ENCODE measurements at places on chromosomes 2 and 18.

- no peak for DNase-seq
Measured at GRCh38 chr2:55114597-55114996, 64.3 kb upstream of the RTN4 start.

DNA sequence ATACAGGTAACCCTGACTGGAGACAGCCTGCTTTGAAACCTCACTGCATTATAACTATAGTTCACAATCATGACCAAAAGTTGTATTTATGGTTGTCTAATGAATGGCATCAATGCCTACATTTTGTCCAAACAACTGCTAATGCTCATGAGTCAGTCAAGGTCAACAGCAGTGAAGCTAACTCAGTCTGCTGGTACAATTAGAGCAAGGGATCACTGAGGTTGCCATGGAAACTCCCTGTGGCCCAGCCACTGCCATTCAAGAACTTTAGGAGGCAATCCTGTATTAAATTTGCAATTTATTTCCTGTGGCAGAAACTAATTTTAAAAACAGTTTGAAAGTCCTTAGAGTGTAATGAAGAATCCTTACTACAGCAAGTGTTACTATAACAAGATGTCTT lies 185.1 kb upstream of the SMAD7 start:
- DNase-seq, result no peak

DNA sequence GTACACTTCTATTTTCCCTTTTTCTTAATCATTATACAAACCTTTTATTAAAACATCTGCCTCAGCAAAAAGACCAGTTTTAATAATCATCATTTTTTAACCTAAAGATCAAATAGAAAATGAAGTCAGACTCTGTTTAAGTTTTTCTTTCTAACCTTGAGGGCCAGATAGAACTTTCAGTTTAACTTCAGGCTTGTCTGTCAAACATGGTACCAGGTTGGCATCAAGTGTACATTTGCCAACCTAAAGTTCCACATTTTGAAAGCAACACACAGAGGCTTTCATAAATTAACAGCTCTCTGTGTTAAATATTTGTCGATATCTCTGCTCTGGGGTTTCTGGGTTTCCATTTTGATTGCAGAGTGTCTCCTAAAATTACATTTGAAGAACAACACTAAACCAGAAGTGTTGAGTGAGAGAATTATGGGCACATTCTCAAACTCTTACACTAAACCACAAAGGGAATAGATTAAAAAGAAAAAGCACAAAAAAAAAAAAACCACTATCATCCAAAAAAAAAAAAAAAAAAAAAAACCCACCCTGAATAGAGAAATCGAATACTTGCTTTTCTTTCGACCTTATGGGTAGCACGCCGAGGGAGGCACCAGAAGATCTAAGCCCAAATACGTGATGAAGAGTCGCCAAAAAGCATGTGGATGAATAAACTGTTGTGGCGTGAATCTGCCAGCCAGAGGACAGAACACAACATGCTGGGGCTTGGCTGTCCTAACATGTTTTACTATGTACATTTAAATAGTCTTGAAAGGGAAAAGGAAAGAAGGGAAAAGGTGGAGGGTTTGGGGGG lies 166.2 kb downstream of the TCF4 start:
- no peak for DNase-seq

DNA sequence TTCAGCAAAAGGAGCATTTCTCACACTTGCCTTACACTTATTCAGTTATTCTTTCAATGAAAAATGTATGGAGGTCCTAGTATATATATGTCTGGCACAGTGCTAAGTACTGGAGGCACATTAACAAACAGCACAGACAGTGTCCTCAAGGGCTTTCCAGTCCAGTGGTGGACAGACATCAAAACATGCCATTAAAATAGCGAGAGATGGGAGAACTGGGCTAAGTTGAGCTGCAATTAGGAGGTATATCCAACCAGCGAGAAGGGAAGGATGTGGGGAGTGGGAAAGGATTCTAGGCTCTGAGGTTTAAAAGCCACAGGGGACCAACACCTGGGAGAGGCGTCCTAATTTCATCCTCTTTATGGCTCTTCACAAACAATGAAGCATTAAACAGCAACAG lies 127.5 kb upstream of the TTC39C start:
- DNase-seq, result no peak

- no peak for DNase-seq
Measured at GRCh38 chr2:96204836-96205624, 3.6 kb downstream of the STARD7 start.

DNA sequence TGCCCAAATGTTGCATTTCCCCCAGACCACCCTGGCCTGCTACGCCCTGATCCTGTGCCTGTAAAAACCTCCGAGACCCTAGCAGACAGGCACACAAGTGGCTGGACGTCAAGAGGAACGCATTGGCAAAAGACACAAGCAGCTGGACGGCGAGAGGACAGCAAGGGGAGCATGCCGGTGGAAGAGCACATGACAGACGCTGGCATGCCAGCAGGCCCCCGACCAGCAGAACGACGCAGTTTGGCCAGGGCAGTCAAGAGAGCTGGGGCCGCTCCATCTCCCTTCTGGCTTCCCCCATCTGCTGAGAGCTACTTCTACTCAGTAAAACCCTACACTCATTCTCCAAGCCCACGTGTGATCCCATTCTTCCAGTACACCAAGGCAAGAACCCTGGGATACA lies 42.1 kb downstream of the SAP130 start:
- DNase-seq, result no peak

DNA sequence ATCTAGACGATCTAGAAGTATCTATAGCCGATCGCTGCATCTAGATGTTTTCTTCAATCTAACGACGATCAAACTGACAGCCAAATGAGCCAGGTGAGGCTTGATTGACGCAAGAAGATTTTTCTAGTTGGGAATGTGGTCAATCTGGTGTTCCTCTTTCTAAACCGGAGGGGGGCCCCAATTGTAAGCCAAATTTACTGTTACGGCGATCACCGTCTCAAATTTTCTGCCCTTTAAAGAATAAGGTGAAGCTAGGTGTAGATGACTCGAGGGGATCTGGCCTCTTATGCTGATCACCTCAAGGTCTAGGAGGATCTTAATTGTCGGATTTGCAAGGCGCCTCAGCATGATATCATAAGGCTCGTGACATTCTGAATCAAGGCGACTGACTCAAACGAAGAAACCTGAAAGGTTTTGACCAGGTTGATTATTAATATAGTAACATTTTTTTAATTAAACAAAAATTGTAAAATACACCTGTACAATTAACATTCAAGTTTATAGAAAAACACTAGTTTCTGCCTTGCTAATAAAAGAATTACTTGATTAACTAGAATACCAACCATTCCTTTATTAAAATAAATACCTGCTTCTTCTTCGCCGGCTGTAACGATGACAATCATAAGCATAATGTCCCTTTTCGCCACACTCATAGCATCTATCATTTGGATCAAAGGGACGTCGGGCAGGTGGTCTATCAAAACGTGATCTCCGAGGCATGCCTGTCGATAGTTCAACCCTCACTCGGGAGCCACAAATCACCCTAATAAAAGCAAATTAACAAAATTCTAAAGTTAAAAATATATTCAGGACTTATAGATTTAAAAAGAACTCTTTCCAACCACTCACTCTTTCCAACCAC lies 2.0 kb downstream of the SRSF7 start:
- no peak for DNase-seq

Data from activated CD4-positive, CD25-positive, alpha-beta regulatory T cell treated with anti-CD3 and anti-CD28 coated beads, Interleukin-2, amount 50 U/mL, for 16 hours (primary cell).